ENCODE measurements at places on chromosomes 7 and 10.

- DNase-seq = no peak
Observed at GRCh38 chr7:121447911-121448300, 51.8 kb upstream of the FAM3C start.

- DNase-seq = no peak
Observed at GRCh38 chr10:14569274-14570060, 205.2 kb downstream of the FAM107B start.

DNA sequence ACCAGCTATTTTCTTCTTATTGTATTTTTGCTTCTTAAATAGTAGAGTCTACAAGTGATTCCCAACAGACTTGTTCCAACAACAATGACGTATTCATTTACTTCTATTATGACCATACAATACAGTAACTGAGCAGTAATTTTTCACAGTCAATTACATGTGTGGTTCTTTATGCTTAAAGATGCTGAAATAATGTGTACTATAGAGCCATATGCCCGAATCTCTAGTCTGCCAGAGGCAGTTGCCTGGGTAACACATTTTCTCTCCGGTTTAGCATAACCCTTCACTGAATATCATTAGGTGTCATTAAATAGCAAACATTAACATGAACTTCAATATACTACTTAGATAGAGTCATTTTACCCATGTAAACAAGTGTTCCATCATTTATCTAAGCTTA is 75.0 kb downstream of the SLC25A13 start:
- no peak for DNase-seq

DNA sequence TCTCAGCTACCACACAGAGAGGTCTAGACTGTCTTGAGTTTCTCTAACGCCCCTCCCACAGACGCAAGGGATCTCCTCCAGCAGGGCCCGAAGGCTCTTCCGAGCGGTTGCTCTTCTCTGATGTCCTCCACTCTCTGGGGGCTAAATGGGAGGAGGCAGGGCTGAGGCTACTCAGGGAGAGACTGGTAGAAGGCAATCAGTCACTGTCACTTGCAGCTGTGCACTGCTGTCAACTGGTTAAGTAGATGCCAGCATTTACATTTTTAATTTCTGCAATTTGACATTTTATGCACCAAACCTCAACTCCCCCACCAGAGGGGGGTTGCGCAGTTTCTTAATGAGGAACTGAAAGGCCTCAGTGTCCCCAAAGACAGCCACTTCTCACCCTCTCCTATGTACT is 442.8 kb downstream of the PLXNA4 start:
- DNase-seq = no peak

DNA sequence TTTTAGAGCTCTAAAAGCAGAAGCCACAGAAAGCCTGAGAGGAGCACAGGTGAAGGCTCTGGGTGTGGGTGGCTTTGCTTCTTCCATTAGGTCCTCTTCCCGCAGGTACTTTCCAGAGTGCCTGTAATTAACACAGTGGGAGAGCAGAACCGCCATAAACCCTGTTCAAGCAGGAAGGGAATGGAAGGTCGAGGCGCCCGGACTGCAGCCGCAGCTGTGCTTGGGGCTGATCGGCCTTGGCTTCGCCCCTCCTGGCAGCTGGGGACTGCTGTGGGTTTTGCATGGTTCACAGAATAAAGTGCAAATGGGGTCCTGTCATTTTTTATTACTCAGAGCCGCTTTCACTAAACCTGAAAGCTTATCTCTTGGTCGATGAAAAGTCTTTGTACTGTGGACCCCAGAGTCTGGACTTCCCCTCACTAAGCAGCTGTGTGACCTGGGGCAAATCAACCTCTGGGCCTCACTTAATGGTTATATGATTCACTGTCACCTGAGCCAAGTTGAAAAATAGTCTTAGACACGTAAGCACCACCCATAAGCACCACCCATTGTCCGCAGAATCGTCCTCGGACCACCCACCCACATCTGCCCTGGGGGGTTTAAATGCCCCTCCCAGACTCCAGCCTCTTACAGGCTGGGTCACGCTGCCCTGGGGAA is 100.9 kb downstream of the XRCC2 start:
- no peak for DNase-seq

DNA sequence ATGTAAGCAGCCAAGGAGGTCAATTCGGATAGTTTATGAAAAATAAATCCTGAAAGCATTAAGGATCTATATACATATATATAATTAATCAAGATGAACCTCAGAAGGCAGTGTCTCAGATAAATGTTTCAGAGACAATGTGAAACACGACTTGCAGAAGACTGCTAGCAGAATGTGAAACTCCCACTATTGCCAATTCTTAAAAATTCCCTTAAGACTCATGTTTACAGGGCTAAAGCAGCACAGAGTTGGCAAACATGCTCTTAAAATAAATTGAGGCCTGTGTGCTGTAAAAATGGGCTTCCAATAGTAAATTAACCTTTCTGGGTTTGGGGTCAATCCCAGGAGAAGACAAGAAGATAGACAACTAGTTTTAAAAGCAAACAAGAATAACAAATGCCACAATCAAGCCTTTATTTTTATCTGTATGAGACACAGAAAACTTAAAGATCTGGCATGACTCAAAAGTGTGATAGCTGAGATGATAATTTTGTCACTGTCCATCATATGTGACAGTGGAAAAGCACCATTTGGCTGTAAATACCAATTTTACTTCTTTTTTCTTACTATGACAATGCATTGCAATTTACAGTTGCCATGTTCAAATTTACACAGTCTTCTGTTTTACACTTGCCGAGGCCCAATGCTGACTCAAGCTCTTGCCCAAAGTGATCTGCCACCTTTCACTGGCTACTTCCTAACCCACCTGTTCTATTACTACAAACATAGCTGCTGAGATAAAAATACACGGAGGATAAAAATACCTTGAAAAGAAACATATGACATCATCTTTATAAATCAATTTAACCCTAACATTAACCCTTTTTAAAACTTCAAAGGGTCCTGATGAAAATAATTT is 78.6 kb downstream of the CHCHD3 start:
- DNase-seq = no peak

DNA sequence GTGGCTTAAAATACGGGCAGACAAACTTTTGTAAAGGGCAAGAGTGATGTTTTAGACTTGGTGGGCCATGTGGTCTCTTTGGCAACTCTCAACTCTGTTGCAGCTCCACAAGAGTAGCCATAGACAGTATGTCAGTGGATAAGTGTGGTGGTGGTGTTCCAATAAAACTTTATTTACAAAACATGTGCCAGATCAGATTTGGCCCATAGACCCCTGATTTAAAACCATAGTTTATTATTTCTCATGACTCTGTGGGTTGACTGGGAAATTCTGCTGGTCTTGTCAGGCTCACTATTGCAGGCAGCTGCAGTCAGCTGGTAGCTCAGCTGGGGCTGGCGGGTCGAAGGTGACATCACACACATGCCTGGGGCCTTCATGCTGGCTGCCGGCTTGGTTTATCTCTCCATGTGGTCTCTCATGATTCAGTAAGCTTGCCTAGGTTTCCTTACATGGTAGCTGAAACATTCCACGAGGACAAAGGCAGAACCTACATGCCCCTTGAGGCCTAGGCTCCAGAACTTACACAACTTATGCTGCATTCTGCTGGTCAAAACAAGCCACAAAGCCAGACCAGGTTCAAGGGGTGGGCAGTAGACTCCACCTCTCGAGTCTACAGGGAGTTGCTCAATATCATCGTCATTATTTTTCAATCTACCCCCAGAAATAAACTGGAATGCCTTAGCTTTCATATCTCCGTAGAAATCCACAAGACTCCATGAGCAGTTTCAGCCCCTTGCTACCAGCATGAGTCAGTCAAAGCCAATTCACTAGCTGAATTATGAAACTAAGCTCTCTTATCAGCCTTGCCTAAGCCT is 245.7 kb downstream of the WDR11 start:
- DNase-seq = no peak

GRCh38 chr10:91799612-91799975 is 1.4 kb downstream of the TNKS2 start:
- DNase-seq = no peak

GRCh38 chr10:119211625-119212441 is 4.5 kb downstream of the GRK5 start:
- no peak for DNase-seq

DNA sequence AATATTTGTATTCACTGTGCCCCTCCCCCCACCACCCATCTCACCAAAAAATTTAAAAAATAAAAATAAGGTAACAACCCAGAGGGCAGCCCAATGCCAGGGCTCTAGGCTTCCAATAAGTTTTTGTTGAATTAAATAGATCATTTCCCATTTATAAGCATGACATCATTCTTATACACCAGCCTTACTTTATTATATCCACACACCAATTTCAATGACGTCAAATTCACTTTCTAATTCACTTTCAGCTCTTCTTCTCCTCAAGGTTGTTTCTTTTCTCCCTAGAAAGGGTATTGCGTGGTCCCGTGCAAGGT is 1.2 kb upstream of the DKK1 start:
- DNase-seq = no peak

DNA sequence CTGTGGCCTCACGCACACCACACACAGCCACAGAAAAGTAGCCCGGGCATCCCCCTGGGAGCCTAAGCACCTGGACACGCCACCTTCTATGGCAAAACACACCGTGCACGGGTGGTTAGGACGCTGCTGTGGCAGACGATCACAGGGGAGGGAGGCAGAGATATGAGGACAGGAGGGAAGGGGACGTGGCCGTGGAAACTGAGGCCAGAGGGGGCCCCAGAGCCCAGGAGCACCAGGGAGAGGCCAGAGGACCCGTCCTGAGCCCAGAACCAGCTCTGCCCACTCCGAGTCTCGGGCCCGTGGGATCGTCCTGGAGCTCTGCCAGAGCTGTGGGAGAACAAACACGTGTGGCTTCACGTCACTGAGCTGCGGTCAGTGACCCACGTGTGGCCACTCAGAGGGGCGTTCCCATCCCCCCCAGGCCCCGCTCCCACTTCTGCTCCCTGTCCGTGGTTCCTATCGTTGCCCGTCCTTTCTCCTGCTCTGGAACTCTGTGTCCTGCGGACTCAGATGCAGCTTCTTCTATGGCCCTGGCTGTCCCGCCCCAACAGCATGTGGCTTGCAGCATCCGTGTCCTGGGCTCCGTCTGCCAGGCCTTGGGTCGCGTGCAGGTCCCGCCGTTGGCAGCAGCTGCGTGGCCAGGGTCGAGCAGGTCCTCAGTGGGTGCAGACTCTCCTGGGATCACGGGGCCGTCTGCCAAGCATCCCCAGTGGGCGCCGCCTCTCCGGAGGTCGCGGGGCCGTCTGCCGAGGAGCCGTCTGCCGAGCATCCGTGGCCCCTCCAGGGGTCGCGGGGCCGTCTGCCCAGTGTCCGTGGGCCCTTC is 31.0 kb downstream of the GET4 start:
- DNase-seq = no peak

GRCh38 chr10:59807629-59808620 is 54.7 kb upstream of the MRLN start:
- no peak for DNase-seq

DNA sequence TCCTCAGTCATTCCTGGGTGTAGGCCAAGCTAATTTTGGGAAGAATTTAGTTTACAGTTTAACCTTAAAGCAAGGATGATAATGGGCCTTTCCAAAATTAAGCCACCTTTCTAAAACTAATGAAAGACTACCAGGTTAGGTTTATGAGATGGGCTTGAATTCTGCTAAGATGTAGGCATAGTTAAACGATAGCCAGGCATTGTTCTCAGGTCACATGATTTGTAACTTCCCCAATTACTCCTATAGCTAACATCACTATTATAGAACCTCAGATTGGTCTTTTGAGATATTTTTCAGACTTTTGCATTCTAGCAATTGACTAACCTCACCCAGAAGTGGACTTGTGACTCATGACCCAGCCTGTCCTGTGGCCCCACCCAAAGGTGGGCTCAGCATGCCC is 7.0 kb upstream of the NUB1 start:
- no peak for DNase-seq

- no peak for DNase-seq
Observed at GRCh38 chr10:104309980-104310978, 28.0 kb downstream of the ITPRIP start.

DNA sequence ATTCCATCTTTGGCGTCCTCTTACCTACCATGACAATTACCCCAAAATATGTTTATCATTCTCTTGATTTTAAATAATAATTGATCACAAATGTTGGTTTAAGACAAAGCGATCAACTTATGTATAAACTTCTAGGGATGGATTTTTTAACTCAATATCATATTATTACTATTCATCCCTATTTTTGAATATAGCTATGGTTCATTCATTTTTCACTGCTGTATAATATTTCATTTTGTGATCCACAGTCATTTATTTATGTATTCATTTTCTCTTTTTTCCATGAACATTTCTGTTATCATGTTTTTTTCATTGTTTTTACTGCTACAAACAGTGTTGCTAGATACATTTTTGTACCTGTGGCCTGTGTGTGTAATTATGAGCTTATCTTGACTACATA is 61.3 kb upstream of the MET start:
- no peak for DNase-seq

DNA sequence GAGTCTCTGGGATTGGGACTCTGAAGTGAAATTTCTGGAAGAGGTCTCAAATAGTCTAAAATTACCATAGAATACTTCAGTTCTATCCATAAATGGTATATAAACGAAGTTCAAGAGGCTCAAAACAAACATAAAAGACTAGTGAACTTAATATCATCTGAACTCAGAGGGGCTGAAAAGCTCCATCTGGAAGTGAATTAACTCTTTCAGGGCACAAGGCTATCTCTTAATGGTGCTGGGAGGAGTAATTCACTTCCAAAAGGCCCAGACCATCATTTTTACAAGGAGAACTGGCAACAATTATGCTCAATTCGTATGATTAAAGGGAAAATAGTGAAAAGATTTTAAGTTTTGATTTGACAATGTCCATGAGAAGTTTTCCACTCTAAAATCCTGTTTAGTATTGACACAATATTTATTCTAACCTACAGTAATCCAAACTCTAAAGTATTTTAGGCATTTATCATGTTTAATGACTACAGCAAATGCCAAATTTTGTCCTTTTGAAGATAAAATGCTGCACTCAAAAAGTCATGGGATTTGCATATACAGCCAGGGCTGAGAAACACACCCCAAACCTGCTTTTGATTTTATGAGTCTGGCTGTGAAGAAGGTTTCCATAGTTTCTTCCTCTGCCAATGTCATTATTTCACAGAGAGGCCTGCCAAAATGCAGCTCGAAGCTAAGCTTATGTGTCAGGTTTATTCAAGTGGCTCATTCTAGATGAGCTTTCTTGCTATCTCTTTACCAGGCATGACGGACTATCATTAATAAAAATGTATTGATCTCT is 143.9 kb downstream of the HIBADH start:
- no peak for DNase-seq

DNA sequence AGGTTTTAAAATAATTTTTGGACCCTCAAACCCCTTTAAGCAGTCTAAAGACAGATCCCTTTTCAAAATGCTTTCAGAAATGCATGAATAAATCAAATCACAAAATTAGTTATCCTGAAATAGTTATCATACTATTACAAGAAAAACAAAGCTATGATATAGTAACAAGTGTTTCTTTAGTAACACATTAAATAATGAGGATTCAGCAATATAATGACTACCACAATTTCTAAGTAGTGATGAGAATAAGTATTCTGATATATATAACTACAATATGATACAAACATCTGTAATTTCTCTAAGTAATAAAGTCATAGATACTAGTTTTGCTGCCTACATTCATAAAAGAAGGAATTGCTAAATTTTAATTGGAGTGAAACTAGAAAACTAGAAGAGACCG is 53.0 kb upstream of the TMEM168 start:
- DNase-seq = no peak

GRCh38 chr10:23293145-23293724 is 51.4 kb downstream of the C10orf67 start:
- DNase-seq = peak; percentile 57

- no peak for DNase-seq
Observed at GRCh38 chr10:78336402-78336791, 302.7 kb downstream of the RPS24 start.

GRCh38 chr10:21030091-21030490 is 133.0 kb upstream of the NEBL start:
- DNase-seq = no peak

GRCh38 chr7:131674131-131674530 is 117.7 kb upstream of the PODXL start:
- no peak for DNase-seq

Data from hematopoietic multipotent progenitor cell (in vitro differentiated cells).